ENCODE measurements at places on chromosomes 12 and 14. TPM values are rescaled to one million over a fixed set of nuclear protein-coding genes. Genes with fewer than 3 reads are reported as not detected.

The LUM gene
- 0.76 TPM for polyA plus RNA-seq

The RDH5 gene
- 2.0 TPM for polyA plus RNA-seq

The PPP4R4 gene
- polyA plus RNA-seq = 1.2 TPM

The NACA gene
- 1,047 TPM for polyA plus RNA-seq

The DTX1 gene
- 44.6 TPM for polyA plus RNA-seq
